Lower lobe of right lung (tissue), 2 donors: ENCODE measurements at places on chromosomes 3 and 15.

- no peak for DNase-seq
Measured at GRCh38 chr3:87307805-87308204, 31.4 kb upstream of the POU1F1 start.

- DNase-seq: no peak
Measured at GRCh38 chr15:67096546-67097294, 31.3 kb downstream of the SMAD3 start.

GRCh38 chr3:88092270-88092669 lies 33.2 kb downstream of the ZNF654 start:
- no peak for DNase-seq

- no peak for DNase-seq
Measured at GRCh38 chr3:24722087-24722486, 227.4 kb upstream of the THRB start.

DNA sequence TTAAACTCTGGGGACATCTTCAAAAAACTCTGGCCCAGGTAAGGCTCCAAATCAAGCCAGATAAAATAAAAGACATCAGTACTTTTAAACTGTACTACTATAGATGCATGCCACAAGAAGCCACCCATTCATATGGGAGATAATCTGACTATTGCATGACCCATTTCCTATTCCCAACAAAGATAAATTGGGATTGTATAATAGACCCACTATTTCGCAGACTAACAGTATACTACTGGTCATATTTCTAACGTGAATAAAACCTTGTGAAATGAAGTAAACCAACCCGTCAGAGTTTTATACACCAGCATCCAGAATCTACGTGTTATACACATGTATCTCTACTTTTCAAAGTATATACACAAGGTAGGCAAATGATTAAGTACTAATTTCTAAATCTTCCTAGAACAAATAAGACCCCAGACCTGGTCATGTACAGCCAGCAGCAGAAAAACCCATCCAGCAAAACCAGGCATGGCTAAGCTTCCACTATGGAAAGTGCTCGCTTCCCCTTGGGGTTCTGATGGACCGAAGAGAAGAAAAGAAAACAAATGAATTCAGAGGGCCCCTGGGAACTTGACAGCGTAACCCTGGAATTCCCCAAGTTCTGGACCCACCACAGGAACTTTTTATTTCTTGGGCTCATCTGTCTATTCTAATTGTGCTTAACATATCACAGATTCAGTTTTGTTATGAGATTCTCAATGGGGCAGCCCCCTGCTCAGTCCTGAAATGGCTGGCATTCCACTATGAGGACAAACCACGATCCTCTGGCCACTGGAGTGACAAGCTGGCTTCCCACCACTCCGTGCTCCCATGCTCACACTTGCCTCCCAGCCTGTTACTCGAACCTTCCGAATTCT lies 69.1 kb downstream of the MB21D2 start:
- no peak for DNase-seq

DNA sequence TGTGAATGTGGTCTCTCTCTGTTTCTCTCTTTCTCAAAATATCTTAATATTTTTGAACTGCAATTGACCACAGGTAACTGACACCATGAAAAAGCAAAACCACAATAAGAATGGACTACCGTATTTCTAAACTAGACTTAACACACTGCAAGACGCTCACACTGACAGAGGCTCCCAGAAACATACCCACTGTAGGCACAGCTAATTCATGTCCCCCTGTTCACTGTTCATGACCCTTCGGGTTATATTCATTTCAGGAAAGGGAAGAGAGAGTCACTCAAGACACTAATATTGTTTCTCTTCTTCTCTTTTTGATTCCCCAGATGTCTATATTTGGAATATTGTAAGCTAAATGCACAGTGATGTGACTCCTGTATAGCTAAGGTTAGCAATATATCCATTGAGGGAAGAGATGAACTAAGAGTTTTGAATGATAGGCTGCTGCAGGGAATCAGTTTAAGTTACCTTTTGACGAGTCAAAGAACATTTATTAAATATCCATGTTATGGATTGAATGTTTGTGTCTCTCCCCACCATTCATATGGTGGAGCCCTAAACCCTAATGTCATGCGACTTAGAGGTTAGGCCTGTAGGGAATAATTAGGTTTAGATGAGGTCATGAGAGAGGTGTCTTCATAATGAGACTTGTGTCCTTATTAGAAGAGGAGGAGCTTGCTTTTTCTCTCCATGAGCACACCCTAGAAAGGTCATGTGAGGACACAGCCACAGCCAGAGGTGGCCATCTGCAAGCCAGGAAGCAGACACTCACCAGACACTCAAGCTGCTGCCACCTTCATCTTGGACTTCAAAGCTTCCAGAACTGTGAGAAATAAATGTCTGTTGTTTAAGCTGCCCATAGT lies 216.6 kb upstream of the GRM7 start:
- no peak for DNase-seq

GRCh38 chr15:74451861-74452835 lies 8.8 kb downstream of the UBL7 start:
- DNase-seq: no peak

DNA sequence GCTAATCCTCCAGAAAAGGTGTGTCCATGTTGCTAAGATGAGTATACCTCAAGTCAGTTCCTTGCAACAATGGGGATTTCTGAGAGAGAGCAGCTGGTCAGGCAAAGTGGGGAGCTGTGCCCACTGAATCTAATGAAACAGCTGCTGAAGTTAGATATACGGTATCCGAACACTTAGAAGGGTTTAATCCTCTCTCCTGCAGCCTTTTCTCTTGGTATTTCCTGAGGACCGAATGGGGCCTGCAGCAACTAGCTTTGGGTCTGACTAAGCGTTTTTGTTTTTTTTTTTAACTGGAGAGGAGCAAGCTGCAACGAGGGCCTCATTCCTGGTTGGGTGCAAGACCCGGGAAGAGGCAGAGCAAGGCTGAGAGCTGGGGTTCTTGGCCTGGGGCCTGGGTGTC lies 37.6 kb upstream of the BNC1 start:
- DNase-seq: no peak
